Central memory CD4-positive, alpha-beta T cell (primary cell): ENCODE measurements at places on chromosomes 1 and 21.

DNA sequence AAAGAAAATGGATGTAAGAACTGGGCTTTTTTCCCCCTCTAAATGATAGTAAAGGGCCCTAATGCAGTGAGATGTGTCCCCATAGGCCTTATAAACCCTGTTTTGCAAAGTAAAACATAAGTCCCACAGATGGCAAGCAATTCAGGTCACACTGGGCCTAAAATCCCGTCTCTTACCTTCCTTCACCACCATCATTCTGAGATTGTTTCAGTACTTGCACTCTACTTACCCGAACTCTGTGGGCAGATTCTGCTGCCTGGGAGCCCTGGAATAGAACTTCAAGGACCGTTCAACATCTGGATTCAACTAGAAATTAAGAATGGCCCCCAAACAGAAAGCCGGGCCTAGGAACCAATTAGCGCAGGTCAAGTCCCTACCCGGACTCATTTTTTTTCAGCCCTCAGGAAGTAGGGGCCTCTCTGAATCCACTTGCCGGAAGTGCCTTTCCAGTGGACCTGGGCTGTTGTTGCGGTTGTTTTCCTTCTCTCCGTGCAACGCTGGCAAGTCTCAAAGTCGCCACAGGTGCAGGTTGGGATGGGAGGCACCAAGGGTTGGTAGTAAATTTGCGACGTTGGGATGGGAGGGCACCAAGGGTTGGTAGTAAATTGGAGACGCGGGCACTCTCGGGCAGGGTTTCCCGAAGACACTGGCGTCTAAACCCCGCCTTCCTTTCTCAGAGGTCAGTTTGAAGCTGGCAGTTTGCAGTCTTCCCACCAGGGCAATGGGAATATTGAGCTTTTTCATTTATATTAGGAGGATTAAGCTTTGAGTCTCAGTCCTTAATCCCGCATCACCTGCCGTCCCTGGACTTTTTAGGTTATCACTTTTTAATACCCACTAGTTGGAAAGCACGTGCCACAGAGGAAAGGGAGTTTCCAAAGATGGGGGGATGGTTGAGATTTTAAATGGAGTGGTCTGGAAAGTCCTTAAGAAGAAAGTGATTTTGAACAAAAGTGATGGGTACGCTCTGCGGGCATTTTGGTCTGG is at the start of gene TMEM69:
Gene TMEM69, plus strand, starts transcription at position 428 of the 987 bp plus-strand sequence. CDS start 2,888 bp downstream, outside the sequence.
- DNase-seq: peak; percentile 79

DNA sequence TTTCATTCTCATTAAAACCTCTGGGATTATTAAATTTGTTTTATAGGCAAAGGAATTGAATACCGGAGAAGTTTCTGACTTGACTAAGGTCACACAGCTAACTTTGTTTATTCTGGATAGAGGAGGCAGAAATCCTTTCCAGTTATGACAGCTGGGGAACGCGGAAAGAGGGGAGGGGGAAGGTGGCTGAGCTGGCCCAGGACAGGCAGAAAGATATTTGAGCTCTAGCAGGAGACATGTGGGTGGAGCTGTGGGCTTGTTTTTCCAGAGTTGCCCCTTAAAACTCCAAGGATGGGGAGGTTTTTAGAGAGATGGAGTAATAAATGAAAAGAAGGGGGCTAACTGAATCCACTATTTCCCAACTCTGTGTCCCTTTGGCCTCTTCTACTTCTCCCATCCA is 27.8 kb downstream of the FOXD2 start:
- no peak for DNase-seq

DNA sequence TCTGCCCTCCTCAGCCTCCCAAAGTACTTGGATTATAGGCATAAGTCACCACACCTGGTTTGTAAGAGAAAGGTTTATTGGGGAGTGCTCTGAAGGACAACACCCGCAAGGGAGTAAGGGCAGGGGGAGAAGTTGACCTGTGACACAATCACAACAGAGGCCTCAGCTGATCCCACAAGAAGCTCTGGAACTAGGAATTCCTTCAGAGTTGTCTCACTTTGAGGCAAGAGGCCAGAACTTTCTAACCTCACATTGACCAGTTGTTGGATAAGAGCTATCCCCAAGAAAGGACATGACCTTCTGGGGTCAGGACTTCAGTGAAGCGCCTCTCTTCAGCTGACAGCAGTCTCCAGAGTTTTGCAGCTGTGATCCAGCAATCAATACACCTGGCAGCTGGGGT is 27.4 kb upstream of the RC3H1 start:
- no peak for DNase-seq

DNA sequence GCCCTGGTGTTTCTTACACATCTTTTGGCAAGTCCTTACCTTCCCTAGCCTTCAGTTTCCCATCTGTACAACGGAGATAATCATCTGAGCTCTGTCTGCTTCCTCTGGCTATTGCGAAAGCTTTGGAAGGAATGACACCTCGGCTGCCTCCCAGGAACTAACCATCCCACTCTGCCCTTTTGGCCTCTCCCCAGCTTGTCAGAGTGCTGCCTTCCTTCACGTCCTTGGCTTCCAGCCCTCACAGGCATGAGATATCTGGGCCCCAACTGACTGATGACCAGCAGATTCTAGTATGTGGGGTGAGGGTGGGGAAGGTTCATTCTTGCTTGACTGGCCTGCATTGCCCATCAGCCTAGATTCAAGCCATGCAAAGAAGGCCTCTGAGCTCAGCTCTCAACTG is 253.1 kb upstream of the FGGY start:
- no peak for DNase-seq

DNA sequence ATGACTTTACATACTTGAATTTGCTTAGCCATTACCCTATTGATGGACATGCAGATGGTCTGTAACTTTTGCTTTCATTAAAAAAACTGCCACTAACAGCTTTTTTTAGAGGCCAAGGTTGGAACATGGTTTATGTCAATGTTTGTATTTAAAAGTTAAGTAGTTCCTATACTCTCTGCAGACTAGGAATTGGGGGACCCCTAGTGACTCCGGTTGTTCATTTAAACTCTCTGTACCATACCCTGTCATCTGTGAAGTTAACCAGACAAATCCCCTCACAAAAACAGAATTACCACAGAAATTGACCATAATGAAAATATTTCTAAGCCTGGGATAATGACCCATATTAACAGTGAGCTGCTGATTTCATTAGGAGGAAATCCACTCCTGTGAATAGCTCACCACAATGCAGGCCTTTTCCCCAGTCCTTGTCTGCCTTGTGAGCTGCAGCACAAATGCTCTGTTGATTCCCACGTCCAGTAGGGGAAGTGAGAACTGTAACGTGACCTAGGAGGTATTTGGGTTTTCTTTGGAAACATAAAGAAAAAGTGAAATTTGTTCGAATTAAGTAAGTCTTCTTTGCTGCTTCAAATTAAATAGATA is 30.2 kb upstream of the CD101 start:
- DNase-seq: no peak

GRCh38 chr1:248755517-248755916 is at the start of gene LYPD8:
LYPD8 (minus strand) TSS chr1:248755759; CDS start chr1:248751081, 4,678 bp downstream.
- no peak for DNase-seq

- DNase-seq: no peak
Observed at GRCh38 chr1:204331847-204332487, 27.8 kb downstream of the PLEKHA6 start.

GRCh38 chr1:163271535-163271934 is 50.2 kb upstream of the NUF2 start:
- no peak for DNase-seq

DNA sequence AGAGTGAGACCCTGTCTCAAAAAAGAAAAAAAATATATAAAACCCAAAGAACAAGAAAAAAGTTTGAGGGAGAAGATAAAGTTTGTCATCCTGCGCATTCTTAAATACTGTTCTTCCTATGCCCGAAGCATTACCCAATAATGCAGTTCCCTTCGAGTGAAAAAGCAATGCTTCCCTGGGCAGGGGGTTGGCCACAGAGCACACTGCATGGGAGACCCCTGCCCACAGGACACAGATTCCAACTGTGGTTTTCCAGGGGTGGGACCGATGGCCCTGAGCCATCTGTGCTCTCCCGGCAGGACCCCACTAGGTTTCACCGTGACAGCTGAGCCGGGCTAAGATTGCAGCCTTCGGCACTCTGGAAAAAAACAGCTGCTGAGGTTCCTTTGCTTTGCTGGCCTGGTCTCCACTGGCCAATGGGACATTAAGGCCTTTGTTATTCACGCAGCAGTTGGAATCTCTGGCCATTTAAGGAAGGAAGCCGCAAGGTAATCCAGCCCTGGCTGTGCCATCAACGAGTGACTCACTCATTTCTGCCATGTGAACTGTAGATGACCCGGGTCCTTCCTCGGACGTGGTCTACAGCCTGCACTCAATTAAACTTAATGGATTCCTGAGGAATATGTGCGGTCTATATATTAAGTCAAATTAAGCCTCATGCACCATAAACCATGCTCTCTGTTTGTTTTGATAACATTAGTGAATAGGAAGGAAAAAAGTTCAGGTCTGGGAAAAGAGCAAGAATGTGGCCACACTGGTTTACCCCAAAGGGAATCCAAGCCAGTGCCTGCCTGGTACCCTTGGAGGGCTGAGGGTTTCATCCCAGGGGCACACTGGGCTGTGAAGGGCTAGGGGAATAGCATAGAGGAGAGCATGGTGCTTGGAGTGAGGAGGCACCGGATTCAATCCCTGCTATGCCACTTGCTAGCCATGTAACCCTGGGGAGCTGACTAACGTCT is 163.2 kb downstream of the ZBTB18 start:
- DNase-seq: no peak

DNA sequence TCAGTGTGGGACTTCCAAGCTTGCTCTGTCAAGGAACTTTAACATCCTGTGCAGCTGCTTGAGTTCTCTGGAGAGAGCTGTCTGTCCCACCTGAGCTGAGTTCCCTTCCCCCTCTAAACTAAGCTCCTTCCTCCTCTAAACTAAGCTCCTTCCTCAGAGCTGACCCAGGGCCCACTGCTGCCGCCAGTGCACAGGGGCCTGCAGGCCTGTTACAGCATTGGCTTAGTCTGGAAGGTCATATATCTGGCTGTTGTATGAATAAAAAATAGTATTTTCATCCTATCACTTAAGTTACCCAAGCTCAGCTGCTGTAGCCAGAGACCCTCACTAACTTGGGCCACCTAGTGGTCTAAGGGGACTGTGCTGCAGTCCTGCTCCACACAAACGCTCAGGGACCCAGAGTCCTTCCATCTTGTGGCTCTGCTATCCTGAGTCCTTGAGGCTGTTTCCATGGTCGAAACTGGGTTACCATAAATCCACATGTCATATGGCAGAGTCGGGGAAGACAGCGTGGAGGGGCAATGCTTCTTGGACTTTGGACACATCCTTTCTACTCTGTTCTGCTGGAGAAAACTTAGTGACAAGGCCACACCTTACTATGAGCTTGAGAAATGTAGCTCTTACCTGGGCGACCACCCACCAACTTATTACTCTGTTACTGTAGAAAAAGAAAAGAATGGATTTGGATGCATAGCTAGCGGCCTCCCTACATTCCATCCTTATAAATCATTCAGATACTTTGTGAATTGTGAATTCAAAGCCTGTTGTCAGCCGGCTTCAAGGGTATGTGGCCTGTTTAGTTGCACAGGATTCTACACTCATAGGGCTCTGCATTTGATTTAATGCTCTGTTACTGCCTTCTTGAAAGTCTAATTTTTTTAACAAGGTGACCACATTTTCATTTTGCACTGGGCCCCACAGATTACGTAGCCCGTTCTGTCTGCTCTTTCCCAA is 71.4 kb upstream of the GCLM start:
- DNase-seq: no peak

GRCh38 chr1:56535939-56536338 is 43.4 kb downstream of the PLPP3 start:
- DNase-seq: no peak

GRCh38 chr1:99232172-99232571 is 32.1 kb upstream of the PLPPR4 start:
- no peak for DNase-seq

GRCh38 chr1:247419336-247419735 is 3.4 kb downstream of the NLRP3 start:
- DNase-seq: no peak

GRCh38 chr21:31875496-31876015 is 2.7 kb downstream of the HUNK start:
- no peak for DNase-seq

GRCh38 chr1:211948377-211948776 is 87.0 kb downstream of the INTS7 start:
- no peak for DNase-seq

DNA sequence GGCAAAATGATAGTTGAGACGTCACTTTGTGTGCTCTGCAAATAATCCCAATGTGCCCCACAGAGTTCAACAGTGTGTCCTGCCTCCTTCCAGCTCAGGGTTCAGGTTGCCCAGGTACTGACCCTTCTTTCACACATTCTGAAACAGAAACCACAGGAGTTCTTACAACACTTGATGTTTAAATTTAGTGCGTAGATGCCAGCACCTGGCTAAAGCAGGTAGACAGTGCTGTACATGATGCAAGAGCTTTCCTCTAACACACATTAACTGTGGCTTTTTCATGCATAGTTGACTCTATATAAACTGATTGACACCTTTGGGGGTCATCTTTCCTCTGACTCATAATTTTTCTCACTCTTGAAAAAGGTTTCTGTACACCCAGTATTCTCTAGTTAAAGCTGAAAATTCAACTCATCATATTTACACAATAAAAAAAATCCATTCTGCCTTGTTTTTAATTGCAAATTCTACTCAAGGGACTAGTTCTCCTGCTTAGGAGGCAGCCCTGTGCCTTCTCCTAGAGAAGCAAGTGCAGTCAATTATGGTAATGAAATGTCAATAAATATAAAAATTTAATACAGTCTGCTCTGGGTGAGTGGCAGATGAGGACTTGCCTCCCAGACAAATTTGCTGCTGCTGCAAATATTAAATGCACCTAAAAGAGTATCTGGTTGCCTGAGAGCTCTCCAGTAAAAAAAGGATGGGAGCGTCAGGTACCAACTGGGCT is 91.4 kb downstream of the NR5A2 start:
- no peak for DNase-seq

- no peak for DNase-seq
Observed at GRCh38 chr1:37071829-37072228, 37.5 kb upstream of the GRIK3 start.

DNA sequence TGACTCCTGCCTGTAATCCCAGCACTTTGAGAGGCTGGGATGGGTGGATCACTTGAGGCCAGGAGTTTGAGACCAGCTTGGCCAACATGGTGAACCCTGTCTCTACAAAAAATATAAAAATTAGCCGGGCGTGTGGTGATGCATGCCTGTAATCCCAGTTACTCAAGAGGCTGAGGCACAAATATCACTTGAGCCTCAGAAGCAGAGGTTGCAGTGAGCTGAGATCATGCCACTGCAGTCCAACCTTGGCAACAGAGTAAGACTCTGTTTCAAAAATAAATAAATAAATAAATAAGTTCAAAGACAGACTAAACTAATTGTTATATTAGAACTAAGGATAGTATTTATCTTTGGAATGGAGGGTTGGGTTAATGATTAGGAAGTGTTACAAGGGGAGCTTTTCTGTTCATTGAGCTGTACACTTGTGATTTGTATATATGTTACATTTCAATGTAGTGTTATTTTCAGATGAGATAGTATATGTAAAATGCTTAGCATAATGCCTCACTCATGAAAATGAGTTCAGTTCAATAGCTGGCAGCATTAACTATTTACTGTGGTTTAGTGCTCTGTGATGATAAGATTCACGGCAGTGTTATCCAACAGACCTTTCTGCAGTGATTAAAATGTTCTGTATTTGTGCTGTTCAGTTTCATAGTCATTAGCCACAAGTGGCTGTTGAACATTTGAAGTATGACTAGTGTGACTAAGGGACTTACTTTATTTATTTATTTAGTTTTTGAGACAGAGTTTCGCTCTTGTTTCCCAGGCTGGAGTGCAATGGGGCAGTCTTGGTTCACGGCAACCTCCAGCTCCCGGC is 47.7 kb downstream of the OSBPL9 start:
- DNase-seq: no peak
